ENCODE measurements at places on chromosomes 3 and 15.

GRCh38 chr3:192171213-192171612 is 556.1 kb downstream of the FGF12 start:
- DNase-seq = no peak

DNA sequence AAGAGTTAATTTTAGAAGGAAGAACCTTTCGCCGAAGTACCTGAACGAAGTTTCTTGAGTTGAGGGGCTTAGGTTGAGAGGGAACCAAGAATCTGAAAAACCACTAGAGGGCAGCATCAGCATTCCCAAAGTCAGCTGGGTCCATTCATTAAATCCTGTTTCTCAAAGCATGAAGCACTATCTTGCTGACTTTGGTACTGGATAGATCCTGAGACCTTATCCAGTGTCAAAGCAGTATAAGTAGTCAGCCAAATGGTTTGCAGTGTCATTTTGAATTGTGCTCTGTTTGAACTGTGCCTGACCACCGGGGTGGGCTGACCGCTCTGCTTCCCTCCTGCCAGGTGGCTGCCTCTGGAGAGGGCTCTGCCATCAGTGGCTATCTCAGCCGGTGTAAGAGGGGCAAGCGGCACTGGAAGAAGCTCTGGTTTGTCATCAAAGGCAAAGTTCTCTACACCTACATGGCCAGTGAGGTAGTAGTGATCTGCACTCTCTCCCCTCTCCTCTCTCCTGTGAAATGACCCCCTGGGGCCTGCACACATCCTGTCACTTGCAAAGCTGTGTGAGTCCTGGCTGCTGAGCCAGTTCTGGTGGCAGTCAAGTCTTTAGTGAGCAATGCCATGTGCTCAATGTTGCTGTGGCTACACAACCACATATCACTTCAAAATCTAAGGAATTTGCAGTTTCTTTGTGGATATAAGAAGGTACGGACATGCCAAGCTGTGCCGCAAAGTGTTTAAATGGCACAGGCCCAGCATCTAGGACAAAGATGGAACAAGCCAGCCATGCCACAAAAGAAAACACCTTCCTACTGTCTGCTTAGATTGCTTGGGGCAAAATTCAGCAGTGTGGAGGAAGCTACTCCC is 21.4 kb upstream of the NR2C2 start:
- no peak for DNase-seq

DNA sequence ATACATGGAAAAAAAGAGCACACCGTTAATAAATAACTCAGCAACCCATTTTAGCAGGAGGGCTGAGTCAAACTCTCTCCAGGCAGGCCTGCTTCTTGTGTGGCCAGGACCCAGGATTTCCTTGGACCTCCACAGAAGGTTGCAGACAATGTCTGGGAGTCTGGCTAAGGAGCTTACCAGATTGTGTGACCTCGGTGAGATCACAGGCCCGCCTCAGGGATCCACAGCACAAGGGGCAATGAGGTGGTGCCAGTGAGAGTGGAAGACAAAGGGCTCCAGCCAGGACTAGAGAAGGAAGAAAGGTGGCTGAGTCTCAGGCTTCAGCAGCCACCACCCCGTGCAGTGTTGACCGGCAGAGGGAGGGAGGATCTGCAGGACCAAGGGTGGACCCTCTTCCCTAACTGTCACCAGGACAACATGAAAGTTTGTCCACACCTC is 32.2 kb upstream of the SEC22A start:
- no peak for DNase-seq

DNA sequence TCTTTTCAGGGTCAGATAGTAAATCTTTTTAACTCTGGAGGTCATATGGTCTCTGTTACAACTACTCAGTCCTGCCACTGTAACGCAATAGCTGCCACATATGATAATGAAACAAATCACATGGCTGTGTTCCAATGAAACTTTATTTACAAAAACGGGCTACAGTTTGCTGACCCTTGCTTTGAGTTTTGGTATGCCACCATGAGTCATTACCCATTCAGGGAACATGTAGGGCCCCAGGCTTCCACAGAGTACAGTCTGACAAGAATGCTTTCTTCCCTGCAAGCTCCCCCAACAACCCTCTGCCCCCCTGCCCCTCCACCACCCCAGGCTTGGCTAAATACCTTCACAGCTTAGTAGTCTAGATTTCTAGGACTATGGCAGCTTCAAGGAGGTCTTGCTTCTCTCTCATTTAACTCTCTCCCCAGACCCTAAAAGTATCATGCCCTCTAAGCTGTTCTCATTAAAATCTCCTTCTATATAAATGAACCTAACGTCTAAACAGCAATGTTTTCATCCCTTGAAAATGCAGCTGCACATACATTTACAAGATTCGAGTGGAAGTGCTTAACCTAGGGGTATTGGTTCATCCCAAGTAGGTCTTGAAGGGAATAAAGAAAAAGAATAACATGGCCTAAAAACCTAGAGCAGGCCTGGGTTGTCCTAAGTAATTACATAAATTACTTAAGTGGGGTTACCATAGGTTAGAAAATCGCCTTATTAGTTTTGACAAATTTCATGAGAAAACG is 117.8 kb upstream of the PRICKLE2 start:
- DNase-seq = no peak

DNA sequence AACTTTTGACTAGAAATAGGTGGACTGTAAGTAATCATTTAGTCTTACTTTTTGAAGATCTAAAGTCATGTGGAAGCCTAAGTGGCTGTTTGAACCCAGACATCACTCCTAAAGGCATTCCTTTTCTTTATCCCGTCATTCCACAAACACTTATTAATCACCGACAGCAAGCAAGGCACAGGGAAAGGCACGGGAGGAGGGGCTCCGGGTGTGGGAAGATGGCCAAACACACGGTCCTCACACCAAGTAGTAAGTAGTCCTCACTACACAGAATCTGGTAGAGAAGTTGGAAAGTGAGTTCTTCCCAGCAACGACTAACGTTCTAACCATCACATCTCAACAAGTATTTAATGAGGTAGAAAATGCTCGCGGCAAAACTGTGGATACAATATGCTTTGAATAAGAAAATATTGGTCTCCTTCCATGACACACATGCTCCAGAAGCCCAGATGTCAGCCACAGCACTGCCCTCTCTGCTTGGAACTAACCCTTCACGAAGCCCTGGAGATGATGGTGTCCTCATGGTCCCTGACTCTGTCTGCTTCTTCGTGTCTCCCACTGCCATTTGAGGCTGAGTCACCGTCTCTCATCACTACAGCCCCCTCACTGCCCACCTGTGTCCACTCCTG is 202.2 kb downstream of the OPA1 start:
- no peak for DNase-seq

GRCh38 chr3:120428924-120429323 is 21.9 kb downstream of the FSTL1 start:
- DNase-seq = no peak

DNA sequence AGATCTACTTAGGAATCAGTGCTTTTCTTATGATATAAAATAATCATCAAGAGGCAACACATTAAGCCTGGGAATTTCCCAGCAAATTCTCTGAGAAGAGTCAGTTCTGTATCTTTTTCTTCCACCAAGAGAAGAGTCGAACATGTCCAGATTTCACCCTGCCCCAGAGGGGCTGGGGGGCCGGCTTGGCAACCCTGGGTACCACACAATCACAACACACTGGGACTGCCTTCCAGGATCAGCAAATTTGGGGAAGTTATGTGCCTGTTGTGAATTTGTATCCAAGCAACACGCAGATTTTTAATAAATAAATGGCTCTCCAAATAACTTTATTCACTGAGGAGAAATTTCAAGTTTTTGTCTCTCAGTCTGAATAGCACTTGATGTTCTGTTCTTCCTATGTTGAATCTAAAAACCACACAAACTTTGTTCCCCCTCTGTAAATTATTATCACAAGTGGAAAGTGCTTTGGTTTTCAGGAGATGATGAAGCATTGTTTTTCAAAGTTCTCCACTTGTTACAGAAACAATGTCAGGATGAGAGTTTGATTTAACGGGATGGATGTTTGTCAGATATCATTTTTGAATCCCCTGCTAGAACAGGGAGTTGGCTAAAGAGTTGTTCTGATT is 357.2 kb downstream of the ZNF385D start:
- DNase-seq = no peak

DNA sequence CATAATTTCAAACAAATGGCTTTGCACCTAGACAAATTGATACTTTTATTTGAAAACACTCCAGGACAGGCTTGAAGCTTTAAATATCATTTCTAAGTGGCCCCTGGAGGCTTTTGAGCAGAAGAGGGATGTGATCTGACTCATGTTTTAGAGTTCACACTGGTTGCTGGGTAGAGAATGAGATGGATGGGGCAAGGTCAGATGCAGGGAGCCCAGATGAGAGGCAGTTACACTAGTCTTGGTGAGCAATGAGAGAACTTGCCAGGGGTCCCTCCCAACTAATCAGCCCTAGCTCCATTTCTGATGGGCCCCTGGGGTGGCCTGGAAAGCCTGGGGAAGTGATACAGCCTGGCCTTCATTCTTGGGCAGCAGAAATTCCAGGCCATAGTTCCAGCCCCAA is 190.4 kb downstream of the MEGF11 start:
- no peak for DNase-seq

DNA sequence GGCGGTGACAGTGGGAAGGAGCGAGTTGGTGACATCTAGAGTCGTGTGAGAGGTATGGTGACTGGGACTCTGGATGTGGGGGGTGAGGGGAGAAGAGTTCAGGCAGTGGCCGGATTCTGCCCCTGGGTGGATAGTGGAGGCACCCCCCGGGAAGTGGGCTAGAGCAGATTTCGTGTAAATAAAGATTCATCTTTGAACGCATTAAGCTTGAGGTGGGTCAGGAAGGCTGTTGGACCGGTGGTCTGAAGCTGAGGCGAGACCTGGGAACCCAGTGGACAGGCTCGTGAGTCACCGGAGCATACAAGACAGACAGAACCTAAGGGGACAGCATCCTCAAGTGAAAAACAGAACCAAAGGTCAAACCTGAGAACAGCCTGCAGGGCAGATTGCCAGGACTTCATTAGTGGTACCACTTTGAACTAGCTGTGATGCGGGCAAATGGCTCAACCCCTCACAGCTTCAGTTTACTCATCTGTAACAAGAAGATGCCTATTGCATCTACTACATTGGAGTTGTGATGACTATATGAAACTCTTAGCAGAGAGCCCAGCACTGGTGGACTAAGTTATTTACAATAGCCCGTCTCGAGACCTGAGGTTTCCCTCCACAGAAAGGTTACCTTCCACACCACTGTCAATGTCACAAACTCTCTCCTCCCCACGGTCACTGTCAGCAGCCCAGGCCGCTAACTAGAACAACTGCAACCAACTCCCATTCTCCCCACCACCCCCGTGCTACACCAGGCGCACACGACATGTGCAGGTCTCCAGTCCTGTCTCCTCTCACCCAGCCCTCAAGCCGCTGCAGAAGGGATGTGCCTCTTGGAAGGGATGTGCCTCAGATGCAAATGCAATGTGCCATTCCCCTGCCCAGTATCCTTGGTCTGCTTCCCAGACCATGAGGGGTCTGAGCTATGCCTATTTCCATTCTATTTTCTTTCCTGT is 901 bp upstream of the CLN6 start:
- no peak for DNase-seq

- DNase-seq = peak; percentile 39
Observed at GRCh38 chr15:40344631-40345120, 3.9 kb upstream of the CCDC9B start.

- DNase-seq = no peak
Observed at GRCh38 chr3:56776556-56776950, 25.2 kb downstream of the ARHGEF3 start.

GRCh38 chr3:165642761-165643420 is 194.3 kb downstream of the BCHE start:
- no peak for DNase-seq

DNA sequence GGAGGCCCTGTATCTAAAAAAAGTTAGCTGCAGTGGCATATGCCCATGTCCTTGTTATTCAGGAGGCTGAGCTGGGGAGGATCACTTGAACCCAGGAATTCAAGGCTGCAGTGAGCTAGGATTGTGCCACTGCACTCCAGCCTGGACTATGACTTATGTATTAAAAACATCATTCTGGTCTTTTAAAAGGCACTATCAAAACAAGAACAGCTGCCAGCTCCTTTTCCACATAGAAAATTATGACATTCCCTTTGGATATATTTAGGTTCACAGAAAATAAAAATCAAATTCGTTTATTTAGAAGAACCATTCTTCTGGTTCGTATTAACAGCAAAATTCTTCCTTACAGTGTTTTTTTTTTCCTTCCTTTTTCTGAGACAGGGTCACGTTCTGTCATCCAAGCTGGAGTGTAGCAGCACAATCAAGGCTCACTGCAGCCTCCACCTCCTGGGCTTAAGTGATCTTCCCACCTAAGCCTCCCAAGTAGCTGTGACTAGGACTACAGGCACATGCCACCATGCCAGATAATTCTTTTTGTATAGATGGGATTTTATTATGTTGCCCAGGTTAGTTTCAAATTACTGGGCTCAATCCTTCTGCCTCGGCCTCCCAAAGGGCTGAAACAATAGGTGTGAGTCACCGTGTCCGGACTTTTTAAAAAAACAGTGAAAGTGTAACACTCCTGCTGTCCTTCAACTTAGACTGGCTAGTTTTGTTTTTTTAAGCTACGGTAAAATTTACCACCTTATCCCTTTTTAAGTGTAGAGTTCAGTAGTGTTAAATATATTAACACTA is 13.9 kb downstream of the ICE2 start:
- DNase-seq = no peak

DNA sequence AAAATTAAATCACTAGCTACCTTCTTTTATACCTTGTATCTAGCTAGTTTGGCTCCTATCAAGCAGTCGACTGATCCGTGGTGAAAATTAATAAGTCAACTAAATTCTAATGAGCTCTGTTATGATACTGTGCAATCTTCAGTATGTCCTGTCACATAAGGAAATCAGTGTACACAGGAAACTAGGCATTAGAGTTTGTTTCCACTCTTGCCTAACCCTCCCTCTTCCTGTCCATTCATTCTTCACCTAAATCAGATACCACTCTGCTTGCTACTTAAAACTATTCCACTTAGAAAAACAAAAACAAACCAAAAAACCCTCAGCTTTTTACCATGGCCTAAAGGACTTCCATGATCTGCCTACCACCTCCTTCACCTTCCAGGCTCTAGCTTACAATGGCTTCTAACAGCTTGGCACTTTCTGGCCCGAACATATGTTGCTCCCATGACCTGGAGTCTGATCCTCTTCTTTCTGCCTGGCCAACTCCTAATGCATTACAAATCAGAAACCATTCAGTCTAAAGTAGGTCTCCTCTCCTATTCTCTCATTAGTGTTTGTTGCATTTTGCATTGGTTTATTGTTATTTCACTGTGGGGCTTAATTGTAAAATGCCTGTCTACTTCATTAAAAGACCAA is 7.9 kb downstream of the RFC4 start:
- DNase-seq = no peak

Measured in activated T-helper 1 cell treated with anti-CD3 and anti-CD28 coated beads, Interleukin-2, amount 50 U/mL, for 16 hours (primary cell).